Stimulated activated CD4-positive, alpha-beta T cell treated with anti-CD3 and anti-CD28 coated beads, Interleukin-2, amount 100 ng/mL, for 48 hours (primary cell): ENCODE measurements at places on chromosomes 1 and 21.

GRCh38 chr1:66757722-66758240, 5.5 kb downstream of the DYNLT5 start:
- no peak for DNase-seq

DNA sequence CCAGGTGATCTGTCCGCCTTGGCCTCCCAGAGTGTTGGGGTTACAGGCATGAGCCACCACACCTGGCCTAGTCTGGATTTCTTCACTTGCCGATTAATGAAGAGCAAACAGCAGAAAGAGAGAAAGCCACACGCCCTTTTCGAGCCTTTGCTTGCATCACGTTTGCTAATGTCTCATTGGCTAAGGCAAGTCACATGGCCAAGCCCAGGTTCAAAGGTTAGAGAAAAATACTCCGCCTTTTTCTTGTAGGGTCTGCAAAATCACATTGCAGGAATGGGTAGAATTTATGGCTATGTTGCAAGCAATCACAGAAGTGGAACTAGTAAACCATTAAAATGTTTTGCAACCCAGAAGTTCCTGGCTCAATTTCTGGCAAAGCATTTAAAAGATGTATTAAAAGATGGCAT, 26.8 kb upstream of the BACH1 start:
- DNase-seq: no peak

- no peak for DNase-seq
Observed at GRCh38 chr1:112783059-112783458, 67.9 kb upstream of the PPM1J start.

DNA sequence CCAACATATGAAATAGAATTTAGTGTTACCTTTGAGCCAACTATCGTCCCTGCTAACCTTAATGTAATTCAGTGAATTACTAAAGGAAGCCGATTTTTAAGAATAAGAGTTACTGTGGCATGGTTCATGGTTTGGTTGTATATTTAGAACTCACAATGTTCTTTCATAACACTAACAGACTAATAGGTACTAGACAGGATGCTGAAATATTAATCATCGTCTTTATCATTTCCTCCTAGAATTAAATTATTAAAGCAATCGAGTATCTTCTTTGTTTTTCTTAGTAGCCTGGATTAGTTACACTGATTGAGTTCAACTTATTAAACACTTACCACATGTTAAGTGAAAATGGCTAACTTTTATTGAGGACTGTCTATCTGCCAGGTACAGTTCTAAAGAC, 47.7 kb downstream of the TARBP1 start:
- no peak for DNase-seq

- no peak for DNase-seq
Observed at GRCh38 chr1:97254731-97255463, 533.3 kb downstream of the PTBP2 start.

- no peak for DNase-seq
Observed at GRCh38 chr1:226666164-226666506, 72.9 kb downstream of the ITPKB start.

DNA sequence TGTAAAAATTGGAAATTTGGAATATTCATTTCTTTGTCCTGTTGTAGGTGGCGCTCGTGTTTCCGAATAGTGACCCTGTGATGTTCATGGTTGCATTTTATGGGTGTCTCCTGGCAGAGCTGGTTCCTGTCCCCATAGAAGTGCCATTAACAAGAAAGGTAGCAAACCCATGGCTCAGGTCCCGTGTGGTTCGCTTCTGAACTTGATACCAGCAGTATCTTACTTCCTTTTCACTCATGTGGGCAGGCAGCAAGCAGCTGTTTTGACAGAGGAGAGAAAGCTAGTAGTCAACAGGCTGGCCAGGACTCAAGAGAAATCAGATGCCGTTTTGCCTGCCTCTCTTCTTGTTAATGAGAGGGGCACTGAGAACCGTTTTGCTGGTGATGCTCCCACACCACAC, 72.8 kb downstream of the S100B start:
- no peak for DNase-seq

- DNase-seq: no peak
Observed at GRCh38 chr1:33330906-33331305, 10.0 kb upstream of the A3GALT2 start.
